ENCODE measurements at places on chromosomes 6 and 20.

DNA sequence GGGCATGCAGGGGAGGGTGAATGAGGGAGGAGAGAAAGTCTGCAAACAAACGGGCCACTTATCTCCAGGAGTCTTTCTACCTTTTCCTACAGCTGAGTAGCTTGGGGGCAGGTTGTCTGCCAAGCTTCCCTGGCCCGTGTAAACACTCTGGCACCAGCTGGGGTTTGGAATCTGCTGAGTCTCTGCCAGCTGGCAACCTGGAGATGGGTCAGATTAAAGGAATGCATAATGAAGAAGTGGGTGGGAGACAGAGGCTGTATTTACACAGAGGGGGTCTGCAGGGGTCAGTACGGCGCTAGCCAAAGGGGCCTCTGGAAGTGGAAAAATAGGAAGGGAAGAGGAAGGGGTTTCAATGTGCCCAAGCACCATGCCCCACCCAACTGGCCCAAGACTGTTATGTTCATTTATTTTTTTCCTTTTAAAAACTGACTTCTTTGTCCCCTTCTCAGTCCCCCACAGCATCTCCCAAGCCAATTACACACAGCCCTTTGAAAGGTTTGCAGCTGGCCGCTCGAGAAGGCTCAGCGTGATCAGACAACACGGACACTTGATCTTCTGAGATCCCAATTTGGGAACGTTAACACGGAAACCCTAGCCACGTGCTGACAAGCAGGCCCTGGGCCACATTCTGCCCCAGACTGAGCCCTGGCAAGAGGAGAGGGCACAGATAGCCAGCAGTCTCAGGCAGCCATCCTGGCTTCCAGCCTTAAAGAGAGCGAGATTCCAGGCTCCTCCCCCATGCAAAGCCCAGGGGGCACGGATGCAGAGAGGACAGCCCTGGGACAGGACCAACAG, 25.2 kb downstream of the TRAM2 start:
- DNase-seq, result no peak

GRCh38 chr20:61253264-61253639, 1.2 kb downstream of the CDH4 start:
- no peak for DNase-seq

DNA sequence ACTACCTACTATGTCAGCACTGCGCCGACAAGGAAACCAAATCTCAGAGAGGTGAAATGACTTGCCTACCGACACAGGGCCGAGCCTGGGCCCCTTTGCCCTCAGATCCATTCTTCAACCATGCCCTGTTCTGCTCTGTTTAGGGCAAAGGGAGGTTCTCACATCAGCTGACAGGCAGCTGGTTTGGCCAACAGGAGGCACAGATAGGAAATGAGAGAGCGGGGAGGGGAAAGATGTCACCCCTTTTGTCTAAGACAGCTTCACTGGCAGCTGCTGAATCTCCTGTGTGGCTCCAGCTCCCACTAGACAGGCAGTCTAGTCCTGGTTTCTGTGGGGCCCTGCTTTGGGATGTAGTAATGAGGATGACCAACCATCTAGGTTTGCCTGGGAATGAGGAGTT, 158.7 kb downstream of the TMEM200A start:
- no peak for DNase-seq

GRCh38 chr6:2209226-2209809, 36.1 kb downstream of the GMDS start:
- peak; percentile 60 for DNase-seq

- DNase-seq, result no peak
These were observed 58.0 kb upstream of the MYL9 start for GRCh38 chr20:36483209-36483918.

GRCh38 chr20:60261333-60261732, 303.1 kb downstream of the CDH26 start:
- DNase-seq, result no peak

DNA sequence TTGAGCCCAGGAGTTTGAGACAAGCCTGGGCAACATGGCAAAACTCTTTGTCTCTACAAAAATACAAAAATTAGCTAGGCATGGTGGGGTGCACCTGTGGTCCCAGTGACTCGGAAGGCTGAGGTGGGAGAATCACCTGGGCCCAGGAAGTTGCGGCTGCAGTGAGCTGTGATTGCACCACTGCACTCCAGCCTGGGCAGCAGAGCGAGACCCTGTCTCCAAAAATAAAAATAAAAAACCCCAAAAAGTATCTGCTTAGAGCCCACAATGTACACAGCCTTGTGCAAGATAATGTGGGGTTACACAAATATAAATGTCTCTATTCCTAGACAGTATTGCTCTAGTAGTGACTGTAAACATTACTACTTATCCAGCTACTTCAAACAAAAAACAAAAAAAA, 5.9 kb downstream of the ESF1 start:
- DNase-seq, result no peak

GRCh38 chr6:140785926-140786325, 1346.8 kb upstream of the GJE1 start:
- DNase-seq, result no peak

- DNase-seq, result no peak
These were observed 234.0 kb upstream of the RREB1 start for GRCh38 chr6:6873778-6874177.

- DNase-seq, result no peak
These were observed 652.3 kb downstream of the EPHA7 start for GRCh38 chr6:92767101-92767500.

GRCh38 chr6:89146718-89147700, 1.2 kb downstream of the PM20D2 start:
- DNase-seq, result no peak

GRCh38 chr6:110392727-110393126, 22.6 kb downstream of the DDO start:
- DNase-seq, result no peak

DNA sequence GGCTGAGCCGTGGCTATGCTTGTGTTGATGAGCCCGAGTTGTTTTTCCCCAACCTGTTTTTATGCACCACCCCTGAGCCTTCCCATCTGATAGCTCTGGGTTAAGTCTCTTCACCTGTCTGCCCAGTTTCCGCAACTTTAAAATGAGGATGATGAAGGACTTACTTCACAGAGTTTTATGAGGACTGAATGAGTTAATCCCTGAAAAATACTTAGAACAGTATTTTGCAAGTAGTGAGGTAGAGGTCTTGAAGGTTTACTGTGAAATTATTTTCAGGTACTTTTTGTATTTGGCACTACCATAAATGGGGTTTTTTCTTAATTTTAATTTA, 3.2 kb downstream of the MTG2 start:
- DNase-seq, result no peak

DNA sequence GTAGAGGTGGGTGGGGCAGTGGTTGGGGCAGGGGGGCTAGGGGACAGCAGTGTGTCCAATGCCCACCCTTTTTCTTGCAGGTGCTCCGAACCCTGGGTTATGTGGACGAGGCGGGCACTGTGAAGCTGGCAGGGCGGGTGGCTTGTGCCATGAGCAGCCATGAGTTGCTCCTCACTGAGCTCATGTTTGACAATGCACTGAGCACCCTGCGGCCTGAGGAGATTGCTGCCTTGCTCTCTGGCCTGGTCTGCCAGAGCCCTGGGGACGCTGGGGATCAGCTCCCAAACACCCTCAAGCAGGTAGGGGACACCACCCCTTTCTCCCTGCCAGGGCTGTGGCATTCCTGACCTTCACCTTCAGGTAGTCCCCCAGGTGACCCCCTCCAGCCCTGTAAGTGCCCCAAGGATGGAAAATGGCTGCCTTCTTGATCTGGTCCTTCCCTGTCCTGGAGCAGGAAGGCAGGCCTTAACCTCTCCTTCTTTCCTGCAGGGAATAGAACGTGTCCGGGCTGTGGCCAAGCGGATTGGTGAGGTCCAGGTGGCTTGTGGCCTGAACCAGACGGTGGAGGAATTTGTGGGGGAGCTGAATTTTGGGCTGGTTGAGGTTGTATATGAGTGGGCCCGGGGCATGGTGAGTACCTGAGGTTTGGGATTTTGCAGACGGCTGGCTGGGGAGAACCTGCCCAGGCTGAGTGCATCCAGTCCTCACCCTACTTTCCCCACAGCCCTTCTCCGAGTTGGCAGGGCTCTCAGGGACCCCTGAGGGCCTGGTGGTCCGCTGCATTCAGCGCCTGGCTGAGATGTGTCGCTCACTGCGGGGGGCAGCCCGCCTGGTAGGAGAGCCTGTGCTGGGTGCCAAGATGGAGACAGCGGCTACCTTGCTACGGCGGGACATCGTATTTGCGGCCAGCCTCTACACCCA, 2.9 kb downstream of the DXO start:
- DNase-seq, result no peak

GRCh38 chr6:15090145-15090579, 155.7 kb upstream of the JARID2 start:
- DNase-seq, result no peak

DNA sequence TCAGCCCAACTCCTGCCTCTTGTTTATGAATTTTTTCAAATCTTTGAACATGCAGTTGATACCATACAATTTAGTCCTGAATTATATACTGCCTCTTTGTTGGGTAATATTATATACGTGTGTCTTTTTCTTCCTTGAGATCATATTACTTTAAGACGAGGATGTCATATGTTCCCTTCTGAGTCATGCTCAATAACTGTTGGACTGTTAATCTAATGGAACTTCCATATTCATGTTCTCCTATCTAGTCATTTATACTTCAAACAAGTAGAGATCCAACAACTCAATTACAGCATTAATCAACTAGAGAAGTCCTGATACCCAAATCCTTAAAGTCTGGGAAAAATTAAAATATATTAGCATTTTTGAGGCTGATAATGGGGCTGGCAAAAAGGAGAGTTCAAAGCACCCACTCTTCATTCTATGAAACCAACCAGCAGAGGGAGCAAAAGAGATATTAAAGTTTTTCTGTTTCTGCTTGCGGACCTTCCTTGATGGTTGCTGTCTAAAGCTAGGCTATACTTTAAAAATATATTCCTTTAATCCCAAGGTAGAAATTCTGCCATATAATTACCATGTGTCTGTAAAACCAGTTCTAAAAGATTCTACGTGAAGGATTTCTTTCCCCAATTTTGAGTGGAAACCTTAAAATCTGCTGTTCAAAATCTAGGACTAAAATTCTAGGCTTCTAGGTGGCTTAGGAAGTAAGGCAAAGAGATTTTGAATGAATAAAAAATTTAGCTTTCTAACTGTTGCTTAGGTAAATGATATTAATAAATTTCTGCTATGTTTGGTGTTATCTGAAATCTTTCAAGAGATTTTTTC, 498.9 kb downstream of the BCKDHB start:
- no peak for DNase-seq

DNA sequence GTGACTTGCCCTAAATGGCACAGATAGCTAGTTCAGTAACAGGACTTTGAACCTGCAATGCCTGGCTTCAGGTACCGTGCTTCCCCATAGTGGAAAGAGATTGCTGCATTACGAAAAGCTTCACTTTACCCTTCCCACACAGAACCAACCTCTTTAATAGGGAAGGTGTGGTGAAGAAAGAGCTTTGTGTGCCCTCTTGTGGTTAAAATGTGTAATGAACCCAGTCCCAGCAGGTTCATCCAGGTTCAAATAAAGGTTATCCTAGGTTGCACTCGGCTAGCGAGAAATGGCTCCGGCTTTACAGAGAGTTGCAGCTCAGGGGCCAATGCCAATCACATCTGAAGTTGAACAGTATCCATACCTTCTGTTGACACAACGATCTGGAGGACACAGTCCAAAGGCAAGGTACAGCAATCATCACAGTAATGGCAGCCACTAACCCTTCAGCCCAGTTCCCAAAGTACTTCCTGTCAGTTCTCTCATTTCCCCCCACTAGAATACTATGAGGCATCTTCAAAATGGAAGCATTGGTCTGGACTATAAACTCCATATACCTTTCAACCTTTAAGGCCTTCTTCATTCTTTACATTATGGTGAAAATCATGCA, 3.0 kb downstream of the DEFB115 start:
- DNase-seq, result no peak

DNA sequence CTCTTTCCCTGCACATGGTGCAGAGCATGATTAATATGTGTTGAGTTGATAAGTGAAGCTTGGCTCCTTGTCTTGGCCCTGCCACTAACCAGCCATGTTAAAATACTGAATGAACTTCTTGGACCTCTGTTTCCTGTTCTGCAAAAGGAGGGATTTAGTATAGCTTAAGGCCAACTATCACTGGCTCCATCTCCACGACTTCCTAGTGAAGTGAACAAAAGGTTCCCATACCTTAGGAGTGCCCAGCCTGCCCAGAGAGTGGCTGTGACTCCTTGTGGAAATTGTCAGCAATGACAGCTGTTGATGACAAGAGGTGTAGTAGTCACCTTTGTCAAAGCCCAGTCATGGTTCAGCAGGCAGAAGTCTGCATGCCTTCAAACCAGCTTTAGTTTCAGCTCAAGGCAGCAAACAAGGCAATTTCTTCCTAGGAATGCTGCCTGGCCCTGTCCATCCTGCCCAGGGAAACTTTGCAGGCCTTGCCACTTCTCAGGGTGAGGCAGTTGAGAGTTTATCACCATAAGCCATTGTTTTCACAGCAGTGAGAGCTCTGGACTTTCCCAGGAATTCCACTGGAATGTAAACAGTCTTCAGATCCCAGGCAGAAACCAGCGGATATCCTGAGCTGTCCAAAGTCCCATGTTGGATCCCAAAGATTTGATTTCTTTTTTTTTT, 169.7 kb upstream of the TNFAIP3 start:
- peak; percentile 46 for DNase-seq

- no peak for DNase-seq
These were observed 199.4 kb upstream of the THBS2 start for GRCh38 chr6:169452869-169453620.

GRCh38 chr6:24658573-24659560, 7.8 kb downstream of the TDP2 start:
- no peak for DNase-seq

GRCh38 chr20:63273059-63273579, 506 bp downstream of the ARFGAP1 start:
- DNase-seq, result no peak

GRCh38 chr6:142380626-142381025, 78.8 kb downstream of the ADGRG6 start:
- DNase-seq, result no peak

- no peak for DNase-seq
These were observed 4.5 kb downstream of the POU5F1 start for GRCh38 chr6:31165986-31166385.

- peak; percentile 25 for DNase-seq
These were observed 164.1 kb upstream of the SALL4 start for GRCh38 chr20:51966296-51966971.

- DNase-seq, result no peak
These were observed 40.1 kb downstream of the CDKAL1 start for GRCh38 chr6:20574355-20574754.

- DNase-seq, result no peak
These were observed 123.2 kb downstream of the RIN2 start for GRCh38 chr20:19881080-19881840.

DNA sequence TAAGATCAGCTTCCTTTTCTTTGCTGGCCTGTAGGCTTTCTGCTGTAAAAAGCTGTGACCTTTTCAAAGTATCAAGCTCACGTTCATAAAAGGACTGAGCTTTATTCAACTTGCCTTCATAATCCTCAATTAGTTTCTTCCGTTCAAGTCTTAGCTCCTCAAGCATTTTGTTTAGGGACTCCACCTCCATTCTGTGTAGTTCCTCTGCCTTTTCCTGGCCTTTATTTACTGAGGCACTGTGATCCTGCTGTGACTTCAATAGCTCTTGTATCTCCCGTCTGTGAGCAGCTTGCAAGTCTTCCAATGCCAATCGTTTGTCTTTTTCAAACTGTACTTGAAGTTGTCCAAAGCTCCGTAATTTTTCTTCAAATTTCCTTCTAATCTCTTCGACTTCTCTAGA, 54.4 kb downstream of the FAM184A start:
- no peak for DNase-seq

GRCh38 chr6:156960525-156960924, 183.3 kb downstream of the ARID1B start:
- DNase-seq, result no peak

- DNase-seq, result peak; percentile 74
These were observed 5.4 kb upstream of the TUBB2A start for GRCh38 chr6:3162565-3163247.
